Aorta (tissue), 5 donors: ENCODE measurements at places on chromosomes 2 and 18. TPM values are rescaled to one million over a fixed set of nuclear protein-coding genes. Genes with fewer than 3 reads are reported as not detected.

Gene FABP1
- total RNA-seq, result not detected

Gene COL6A3
- 190 TPM for total RNA-seq

GRCh38 chr18:63997606-63998005 is 27.7 kb downstream of the SERPINB8 start:
- DNase-seq, result no peak

DNA sequence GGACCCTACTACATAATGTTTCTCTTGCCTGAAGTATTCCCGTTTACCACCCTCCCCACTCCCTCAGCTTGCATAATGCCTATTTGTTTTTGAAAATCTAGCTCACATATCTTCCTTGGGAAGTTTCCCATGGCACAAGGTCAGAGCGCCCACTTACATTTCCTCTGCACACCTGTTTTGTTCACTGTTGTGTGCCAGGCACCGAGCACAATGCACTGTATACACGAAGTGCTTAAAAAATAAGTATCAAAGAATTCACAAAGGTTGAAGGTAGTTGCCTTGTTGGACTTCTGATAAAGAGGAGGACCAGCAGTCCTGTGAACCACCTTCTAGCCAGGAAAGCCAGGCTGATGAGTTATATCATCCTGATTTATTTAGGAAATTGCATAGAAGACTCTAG is 16.8 kb upstream of the RHOB start:
- DNase-seq, result no peak

DNA sequence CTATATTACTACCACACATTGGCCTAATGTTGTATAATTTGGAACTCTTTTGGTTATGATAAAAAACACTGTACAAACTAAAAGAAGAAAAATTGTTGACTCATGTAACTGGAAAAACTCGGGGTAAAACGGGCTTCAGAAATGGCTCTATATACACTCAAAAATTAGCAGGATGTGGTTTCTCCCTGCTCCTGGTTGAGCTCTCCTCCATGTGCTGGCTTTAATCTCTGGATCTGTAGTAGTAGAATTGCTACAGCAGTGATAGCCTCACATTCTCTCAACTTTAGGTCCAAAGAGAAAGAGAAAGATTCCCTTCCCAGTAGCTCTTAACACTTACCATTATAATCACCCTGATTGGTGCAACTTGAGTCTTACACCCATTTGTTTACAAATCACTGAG is 274.9 kb upstream of the GALNT5 start:
- no peak for DNase-seq

DNA sequence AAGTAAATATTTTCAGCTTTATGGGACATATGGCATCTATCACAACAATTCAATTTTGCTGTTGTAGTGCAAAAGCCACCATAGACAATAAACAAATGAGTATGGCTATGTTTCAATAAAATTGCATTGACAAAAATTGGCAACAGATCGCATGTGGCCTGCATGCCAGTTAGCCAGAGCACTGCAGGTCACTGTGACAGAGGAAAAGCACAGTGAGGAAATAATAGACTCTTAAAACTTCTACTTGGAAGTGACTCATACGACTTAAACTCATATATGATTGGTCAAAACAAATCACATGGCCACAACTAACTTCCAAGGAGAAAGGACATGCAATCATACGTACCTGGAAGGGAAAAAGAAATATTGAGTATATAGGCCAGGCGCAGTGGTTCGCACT is 44.4 kb downstream of the EXOC6B start:
- no peak for DNase-seq
